ENCODE measurements at places on chromosomes 3 and 15.

- DNase-seq, result no peak
Observed at GRCh38 chr3:45596290-45596791, 1.8 kb downstream of the LIMD1 start.

DNA sequence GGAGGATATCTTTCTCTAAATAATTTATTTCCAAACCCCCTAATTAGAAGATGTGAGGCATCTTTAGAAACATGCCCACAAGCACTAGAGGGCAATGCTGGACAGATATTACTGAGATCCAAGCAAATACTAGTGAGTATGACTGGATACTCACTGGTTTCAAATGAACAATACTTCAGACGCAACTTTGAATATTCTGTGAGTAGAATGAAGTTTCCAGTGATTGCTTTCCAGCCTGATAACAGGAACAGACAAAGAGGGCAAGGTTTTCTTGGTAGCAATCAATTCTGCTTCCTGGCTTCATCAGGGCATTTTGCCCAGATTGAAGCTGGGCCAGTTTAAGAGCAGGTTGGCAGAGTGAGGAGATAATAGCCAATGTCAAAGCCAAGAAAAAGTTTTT is 442.6 kb upstream of the PDZRN3 start:
- peak; percentile 75 for DNase-seq

GRCh38 chr3:81503026-81503425 is 258.4 kb downstream of the GBE1 start:
- no peak for DNase-seq

DNA sequence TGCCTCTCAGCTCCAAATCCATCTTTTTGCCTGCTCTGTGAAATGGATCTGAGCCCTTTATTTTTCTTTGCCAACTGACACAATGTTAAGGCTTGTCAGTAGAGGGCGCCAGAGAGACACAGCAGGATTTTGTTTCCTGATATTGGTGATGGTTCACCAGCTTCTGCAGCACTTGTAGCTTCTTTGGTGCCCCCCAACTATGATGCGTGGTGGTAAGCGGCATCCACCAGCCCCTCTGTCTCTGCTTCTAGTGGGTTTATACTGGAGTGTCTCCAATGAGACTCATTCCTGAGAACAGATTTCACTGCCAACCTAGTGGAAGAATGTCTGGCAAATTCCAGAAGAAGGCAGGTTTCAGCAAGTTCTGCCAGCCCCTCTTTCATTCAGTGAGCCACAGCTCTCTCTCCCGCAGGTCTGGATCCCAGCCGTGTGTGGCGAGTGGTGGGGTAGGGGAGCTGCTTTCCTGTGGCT is 471.9 kb upstream of the FRG2C start:
- DNase-seq, result peak; percentile 27

GRCh38 chr15:94670438-94671034 is 439.2 kb downstream of the MCTP2 start:
- peak; percentile 87 for DNase-seq
